ENCODE measurements at places on chromosomes 6 and 20.

DNA sequence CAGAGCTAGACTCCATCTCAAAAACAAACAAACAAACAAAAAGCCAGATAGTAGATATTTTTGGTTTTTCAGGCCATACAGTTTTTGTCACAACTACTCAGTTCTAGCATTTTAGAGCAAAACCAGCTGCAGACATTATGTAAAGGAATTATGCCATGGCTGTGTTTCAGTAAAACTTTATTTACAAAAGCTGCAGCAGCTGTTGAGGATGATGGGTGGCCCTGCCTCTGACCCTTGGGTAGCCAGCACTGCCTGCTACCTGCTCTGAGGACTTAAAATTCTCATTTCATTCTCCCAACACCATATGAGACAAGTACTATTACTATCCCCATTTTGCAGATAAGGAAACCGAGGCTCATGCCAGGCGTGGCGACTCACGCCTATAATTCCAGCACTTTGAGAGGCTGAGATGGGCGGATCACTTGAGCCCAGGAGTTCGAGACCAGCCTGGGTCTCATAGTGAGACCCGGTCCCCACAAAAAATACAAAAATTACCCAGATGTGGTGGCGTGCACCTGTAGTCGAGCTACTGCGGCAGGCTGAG is 56.3 kb downstream of the RIPOR3 start:
- DNase-seq, result no peak

- DNase-seq, result no peak
These were observed 697 bp downstream of the PPT2 start for GRCh38 chr6:32154514-32155161.

- no peak for DNase-seq
These were observed 37.0 kb downstream of the PEX7 start for GRCh38 chr6:136859430-136859829.

GRCh38 chr20:34127792-34128191 is 15.7 kb upstream of the EIF2S2 start:
- DNase-seq, result no peak

- no peak for DNase-seq
These were observed 16.2 kb downstream of the TTLL2 start for GRCh38 chr6:167341038-167341583.

DNA sequence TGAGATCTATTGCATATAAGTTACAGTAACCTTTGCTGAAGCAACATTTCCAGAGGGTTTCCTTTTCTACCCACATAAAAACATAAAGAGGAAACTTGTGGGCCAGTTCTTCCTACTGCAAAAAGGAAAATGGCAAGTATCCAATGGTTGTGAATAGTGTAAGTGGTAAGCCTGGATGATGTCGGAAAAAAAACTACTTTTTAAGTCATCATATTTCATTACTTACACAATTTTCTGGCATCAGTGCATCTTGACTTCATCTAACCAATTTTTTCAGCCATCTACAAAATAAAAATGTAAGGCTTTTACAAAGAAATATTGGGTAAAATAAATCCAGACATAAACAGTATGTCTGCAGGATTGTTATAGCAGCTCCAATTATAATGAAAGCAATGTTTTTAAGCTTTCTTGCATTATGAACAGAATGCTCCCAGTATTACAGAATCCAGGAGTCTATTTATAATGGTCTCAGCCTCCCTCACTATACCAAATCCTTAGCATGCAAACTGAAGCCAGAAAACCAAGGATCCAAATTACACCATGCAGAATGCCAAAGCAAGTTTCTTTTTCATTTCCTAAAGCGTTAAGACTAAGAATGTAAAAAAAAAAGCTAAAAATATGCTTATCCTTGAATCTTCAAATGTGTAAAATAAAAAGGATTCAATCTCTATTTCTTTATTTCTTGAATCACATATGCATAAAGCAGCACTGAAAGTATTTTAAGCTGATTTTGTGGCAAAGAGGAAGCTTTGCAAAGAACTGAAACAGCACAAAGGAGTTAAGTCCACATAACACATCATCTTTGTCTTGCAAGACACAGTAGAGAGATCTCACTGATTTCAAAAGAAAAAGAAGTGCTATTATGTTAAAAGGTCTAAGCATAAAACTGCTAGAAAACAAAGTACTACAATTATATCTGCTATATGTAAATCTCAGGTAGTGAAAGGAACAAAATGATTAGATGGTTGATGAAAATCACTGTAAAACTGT is 126.8 kb upstream of the HMGCLL1 start:
- DNase-seq, result no peak

GRCh38 chr6:106637051-106637716 is 7.8 kb downstream of the QRSL1 start:
- DNase-seq, result no peak

DNA sequence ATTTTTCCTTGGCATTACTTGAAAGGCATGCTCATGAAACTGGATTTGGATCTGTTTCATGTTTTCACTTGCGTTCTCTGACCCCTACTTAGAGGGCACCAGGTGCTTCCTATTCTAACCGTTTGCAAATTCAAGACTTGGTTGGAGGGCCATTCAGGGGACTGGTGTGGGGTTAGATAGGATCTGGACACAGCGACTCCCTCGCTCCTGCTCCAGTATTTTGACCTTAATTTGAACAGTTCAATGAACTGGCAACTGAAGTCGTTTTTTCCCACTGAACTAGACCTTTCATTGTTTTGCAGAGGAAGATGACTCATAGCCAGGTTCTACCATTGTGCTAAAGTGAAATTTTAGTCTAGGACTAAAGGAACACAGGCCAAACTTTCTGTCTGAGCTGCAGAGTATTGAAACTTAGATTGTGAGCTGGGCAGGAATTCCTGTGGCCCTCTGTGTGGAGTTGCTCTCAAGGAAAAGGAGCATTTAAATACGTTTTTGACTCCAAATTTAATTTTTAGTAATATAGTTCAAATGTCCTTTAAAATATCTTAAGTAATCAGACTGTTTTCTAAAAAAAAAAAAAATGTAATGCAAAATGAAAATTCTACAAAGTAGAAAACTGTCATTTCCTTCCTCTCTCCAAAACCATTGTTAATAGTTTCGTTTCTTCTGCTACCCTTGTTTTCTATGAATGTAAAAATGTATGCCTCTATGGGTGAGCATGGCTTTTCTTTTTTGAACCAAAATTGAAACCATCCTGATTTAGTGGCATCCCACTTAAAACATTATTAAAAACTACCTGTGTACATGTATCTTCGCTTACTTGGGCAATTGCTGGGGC is 64.8 kb downstream of the UTRN start:
- DNase-seq, result no peak

Data from NCI-H1436 treated with DMSO at 0.1 percent for 48 hours (cell line).